EH (cell line): ENCODE measurements at places on chromosomes 2 and 18.

DNA sequence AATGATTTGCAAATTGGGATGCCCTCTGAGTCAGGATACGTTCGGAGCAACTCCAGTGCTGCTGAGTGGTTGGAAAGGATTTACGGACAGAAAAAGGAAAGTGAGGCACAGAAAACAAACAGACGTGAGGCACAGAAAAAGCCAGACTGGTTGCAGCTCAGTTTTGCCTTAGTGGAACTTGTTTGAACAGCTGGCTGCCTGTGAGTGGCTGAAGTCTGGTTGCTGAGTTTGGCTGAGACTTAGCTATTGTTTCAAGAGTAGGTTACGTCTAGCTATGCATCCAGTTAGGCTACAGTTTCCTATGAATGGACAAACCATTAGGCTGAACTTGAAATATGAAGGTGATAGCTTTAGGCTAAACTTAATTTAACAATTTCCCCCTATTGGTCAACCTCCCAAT lies 256.6 kb downstream of the VAPA start:
- DNase-seq = no peak

GRCh38 chr18:76494231-76495005 lies 624 bp downstream of the ZNF516 start:
- DNase-seq = peak; percentile 56

DNA sequence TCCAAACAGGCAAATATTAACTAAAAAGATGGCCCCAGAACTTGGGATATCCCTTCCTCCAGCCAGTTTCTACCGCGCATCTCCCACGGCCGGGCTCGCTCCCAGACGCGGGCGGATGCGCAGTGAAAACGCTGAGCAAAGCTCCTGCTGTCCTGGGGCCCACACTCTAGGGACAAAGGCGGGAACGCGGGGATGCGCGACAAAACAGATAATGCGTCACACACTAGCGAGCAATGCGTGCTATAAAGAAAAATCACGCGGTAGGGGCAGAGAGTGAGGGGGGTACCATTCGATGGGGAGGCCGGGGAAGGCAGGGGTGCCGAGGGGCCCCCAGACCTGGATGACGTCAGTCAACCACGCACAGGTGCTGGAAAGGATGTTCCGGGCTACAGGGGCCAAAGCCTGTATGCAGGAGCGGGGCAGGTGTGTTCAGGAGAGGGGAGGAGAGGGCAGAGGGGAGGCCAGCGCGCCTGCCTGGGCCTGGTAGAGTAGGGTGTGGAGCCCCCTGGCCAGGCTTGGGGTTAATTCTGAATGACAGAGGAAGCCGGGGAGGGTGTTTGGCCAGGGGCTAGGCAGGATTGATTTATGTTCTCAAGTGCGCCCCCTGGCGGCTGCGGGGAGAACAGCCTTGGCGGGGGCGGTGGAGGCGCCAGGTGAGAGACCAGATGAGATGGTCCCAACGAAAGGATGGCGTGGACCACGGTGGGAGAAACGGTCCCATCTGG lies 14.9 kb upstream of the ITM2C start:
- DNase-seq = peak; percentile 32

DNA sequence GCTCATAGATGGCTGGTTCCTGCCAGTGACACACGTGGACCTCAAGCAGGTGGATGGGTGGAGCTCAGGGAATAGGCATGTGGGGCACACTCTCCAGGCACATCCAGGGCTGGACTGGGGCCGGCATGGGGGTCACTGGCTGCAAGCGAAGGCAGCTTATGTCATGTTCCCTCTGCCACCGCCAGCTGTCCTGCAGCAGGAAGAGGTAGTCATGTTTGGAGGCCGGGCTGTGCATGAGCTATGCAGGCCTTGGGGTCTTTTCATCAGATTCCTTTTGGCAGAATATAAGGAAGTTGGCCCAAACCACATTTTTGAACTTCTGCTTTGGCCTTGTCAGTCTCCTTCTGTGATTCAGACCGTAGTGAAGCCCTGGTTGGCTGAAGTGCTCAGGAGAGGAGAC lies 61.5 kb downstream of the AGAP1 start:
- DNase-seq = no peak

GRCh38 chr18:61173554-61173953 lies 159.7 kb upstream of the CDH20 start:
- no peak for DNase-seq

GRCh38 chr2:237665713-237666143 lies 38.3 kb downstream of the LRRFIP1 start:
- DNase-seq = no peak

DNA sequence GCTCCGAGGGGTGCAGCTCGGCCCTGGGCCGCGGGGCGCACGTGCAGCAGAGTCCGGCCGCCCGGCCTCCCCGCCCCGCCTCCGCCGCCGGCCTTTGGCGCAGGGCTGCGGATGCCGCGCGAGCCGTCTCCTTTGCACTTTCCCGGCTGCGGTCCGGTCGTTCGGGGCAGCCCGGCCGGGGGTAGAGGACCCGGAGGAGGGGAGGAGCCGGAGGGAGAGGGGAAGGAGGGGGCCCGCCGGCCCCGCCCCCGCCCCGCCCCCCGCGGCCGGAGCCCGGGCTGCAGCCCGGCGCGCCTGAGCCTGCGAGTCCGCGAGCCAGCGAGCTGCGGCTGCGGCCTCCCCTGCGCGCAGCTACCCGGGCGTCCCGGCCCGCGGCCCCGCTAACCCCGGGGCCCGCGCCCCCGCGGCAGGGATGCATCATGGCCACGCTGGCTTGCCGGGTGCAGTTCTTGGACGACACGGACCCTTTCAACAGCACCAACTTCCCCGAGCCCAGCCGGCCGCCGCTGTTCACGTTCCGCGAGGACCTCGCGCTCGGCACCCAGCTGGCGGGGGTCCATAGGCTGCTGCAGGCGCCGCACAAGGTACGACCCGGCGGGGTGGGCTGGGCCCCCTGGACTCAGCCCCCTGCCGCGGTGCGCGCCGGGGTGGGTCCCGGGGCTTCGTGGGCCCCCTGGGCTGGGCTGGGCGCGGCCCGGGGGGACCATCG lies at the start of gene FHOD3:
Gene FHOD3 (plus strand): TSS at position 297 of the 709 bp plus-strand sequence. CDS start 123 bp downstream, at position 420.
- peak; percentile 87 for DNase-seq

- DNase-seq = peak; percentile 32
These were observed 59.0 kb upstream of the ZNF396 start for GRCh38 chr18:35436076-35436649.

GRCh38 chr18:8724452-8724851 lies 19.1 kb downstream of the MTCL1 start:
- DNase-seq = no peak

GRCh38 chr18:49227441-49228165 lies 232.8 kb downstream of the DYM start:
- no peak for DNase-seq

DNA sequence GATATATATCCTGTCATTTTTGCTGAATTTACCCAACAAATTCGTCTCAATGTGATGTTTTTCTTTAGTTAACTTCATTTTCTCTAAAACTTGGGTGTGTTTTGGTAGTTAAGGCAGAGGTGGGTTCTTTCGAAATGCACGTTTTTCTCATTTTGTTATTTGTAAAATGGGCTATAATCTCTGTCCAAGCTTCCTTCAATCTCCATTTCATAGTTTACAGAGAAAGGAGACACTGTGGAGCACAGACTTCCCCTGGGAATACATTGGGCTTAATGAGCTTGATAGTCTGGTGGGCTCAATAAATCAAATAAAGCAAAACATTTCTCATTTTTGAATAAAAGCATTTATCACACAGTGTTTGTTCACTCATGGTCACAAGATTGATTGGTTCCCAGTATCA lies 145.1 kb downstream of the AGPS start:
- no peak for DNase-seq

- no peak for DNase-seq
These were observed 750 bp upstream of the RMP24 start for GRCh38 chr18:35971661-35972196.

GRCh38 chr2:227118353-227118752 lies 45.7 kb downstream of the COL4A4 start:
- no peak for DNase-seq

DNA sequence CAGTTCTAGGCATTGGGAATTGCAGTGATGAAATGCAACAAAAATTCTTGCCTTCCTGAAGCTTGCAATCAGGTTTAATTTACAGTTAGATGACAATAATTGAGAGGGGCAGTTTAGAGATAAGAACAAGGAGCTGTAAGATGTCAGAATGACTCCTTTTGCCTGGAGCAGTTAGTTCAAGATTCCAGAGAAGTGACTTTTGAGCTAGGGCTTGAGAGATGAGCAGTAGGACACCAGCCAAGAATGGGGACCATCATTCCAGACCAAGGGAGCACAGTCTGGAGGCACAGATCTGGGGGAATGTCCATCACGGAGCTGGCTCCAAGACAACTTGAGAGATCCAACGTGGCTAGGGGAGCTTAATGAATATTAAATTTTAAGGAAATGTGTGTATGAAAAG lies 26.8 kb downstream of the CACNB4 start:
- DNase-seq = peak; percentile 52

DNA sequence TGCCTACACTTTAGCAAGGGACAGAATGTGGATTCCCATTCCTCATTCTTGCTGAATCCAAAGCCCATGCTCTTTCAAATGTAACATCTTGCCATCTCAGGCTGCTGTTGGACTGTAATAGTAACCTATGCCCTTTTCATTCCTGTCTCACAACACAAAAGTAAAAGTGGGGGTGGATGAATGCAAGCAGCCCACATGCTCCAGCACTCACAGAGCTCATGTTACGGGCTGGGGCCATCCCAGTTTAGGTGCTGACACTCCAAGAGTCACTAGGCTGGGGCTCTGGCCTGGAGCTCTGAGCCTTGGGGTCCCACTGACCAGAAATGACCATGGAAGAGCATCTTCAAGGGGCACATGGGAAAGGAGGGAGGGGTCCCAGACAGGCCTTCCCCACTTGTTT lies 47.6 kb downstream of the CCBE1 start:
- peak; percentile 69 for DNase-seq

- DNase-seq = no peak
These were observed 99.0 kb downstream of the TSHZ1 start for GRCh38 chr18:75309564-75309963.

DNA sequence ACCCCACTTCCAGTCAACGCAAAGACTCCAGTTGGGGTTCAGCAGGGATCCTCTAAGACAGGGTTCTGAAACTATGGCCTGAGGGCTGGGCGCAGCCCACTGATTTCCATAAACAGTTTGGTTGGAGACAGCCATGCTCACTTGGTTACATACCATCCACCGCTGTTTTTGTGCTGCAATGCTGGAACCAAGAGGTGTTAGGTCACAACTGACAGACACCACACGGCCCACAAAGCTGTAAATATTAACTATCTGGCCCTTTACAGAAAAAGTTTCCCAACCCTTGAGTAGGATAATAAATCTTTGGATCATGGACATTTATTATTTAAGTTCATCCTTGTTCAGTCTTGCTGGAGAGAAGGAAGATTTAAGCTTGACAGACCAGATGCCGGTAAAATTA lies 8.4 kb upstream of the CD226 start:
- DNase-seq = peak; percentile 50

- DNase-seq = no peak
These were observed 228.6 kb downstream of the CLIP4 start for GRCh38 chr2:29343830-29344229.

DNA sequence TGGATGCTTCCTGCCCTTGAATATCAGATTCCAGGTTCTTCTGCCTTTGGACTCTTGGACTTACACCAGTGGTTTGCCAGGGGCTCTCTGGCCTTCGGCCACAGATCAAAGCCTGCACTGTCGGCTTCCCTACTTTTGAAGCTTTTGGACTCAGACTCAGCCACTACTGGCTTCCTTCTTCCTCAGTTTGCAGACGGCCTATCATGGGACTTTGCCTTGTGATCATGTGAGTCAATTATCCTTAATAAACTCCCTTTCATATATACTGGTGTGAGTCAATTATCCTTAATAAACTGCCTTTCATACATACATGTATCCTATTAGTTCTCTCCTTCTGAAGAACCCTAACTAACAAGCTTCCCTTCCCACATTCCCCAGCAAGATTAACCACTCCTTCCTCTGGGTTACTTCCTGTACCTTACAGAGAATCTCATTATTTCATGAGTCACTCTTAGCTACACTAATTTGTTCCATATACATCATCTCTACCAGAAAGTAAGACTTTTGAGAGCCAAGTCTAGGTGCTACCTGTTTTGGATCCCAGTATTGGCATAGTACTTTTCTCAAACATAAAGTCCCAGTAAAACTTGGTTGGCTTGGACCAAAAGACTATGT lies 31.3 kb upstream of the LRATD1 start:
- no peak for DNase-seq

DNA sequence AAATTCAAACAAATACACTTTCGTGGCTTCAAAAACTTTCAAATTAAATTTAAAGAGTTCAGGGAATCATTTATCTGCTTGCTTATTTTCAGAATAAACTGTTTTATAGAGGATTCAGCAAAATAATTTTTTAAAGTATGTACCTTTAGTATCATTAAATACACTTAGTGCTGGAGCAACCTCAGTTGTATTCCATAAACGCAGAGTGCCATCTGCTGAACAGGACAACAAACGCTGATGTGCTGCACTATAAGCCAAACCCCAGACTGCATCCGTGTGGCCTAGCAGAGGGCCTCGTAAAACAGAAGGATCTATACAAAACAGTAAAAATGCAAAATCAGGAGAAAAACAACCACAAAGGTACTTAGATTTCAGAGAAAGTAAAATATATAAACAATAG lies 108.6 kb downstream of the STRN start:
- DNase-seq = no peak

DNA sequence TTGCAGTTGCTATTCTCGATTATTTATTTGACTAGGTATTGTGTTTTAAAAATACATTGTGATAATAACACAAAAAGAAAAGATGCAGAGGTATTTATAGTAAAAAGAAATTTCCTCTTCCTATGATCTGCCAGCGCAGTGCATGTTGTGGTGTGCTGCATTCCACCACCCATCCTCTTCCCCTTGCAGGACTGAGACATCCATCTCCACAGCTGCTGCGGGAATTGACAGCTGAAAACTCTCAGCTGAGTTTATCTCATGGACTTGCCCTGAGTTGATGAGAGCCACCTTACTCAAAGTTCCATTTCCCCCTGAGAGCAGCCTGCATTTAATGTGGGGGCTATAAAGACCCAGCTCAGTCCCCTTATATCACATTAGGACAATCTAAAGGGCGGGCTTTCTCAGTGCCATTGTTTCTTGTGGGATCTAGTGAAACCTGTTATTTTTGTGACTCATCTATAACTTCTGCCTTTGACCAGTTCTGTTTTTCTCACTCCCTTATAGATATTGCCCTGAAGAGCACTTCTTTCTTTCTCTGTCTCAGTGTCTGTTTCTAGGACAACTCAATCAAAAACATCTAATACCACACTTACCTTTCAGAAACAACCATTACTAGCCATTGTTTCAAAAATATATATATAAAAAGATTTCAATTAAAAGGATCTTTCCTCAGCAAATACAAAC lies 698.5 kb downstream of the NR4A2 start:
- no peak for DNase-seq
